HFF-Myc (cell line): ENCODE measurements at places on chromosomes 3 and 15.
A peak's percentile ranks its signal among the peaks of the same experiment; 100 is the strongest.

DNA sequence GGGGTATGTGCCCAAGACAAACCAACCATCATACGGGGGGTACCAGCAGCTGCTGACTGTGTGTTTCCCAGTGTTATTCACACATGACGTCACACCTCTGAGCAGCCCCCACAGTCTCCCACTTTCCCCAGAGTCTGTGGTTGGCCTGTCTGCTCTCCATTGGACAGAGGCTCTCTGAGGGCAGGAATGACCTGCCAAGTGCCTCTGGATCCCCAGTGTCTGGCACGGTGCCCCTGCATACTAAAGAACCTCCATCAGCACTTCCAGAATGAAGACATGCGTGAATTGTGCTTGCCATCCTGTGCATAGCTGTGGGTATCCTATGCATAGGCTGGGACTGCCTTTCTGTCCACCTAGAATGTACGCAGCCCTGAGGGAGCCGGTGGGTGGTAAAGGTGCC, 3.5 kb upstream of the CCDC9B start:
- no peak for DNase-seq

DNA sequence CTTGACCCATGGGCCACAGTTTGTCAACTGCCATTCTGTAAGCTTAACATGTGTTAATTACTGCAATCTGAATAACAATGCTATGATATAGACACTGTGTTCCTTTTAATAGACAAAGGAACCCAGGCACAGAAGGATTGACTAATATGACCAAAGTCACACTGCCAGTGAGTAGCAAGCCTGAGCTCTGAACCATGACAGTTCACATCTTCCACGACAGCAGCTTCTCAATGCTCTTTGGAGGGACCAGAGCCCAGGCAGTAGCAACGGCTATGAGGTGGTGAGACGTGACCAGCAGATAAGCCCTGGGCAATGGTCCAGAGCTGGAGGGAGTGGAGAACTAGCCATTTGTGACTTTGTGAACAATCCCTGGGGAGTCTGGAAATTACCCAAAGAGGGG, 19.4 kb downstream of the CA12 start:
- no peak for DNase-seq

- DNase-seq, result peak; percentile 81
These were observed 223.7 kb upstream of the NANOGP8 start for GRCh38 chr15:35308802-35309201.

DNA sequence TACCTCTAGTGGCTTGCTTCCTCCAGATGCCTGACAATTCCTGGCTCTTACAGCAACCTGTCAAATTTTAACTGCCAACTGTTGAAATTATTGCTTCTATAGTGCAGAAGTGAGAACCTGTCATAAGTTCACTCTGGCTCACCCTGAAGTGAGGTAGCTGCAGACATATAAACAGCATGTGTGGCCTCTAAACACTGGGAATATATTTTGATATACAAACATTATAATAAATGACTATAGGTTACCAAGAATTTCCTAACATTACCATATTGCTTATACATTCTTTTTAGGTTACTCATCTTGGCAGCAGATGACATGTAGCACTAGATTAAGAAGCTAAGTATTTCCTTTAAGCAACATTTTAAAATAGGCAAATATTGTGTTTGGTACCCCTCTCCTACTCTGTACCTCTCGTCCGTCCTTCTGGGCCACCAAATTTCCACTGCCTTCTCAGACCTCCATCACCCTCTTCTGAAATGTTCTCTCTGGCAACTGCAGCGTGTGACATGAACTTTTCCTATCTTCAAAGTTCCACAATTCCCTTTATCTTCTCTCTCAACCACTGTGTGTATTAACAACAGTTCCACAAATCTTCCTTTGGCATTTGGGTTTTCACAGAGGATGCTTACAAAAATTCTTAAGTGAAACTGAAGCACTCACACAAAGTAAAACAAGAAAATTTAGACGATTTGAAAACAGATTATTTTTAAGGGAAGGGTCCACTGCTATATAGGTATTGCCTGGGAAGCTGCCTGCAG, 15.3 kb upstream of the XXYLT1 start:
- DNase-seq, result peak; percentile 20

DNA sequence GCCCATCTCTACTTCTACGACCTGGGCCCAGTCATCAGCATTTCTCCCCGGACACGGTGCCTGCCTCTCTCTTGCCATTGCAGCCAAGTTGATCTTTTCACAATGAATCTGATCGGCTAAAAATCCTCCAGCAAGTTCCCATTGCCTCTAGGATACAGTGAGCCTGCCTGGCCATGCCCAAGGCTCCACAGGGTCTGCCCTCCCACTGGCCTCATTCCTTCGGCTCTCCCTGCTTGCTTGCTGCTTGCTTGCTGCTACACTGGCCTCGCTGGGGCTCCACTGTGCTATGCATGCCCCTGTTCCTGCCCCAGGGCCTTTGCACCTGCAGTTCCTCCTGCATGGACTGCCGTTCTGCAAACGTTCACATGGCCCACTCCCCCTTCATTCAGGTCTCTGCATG, 2.0 kb downstream of the ABTB1 start:
- no peak for DNase-seq

GRCh38 chr3:136465296-136465695, 215.2 kb downstream of the PCCB start:
- DNase-seq, result no peak

- DNase-seq, result no peak
These were observed 132.1 kb upstream of the SATB1 start for GRCh38 chr3:18557216-18557615.

- DNase-seq, result peak; percentile 95
These were observed 53.8 kb downstream of the MGLL start for GRCh38 chr3:127768346-127769008.

- no peak for DNase-seq
These were observed 402.4 kb downstream of the MAGI1 start for GRCh38 chr3:65636326-65636725.
